ENCODE measurements at places on chromosomes 4 and X. TPM values are rescaled to one million over a fixed set of nuclear protein-coding genes. Genes with fewer than 3 reads are reported as not detected.

The ATOH1 gene
- total RNA-seq, result not detected

DNA sequence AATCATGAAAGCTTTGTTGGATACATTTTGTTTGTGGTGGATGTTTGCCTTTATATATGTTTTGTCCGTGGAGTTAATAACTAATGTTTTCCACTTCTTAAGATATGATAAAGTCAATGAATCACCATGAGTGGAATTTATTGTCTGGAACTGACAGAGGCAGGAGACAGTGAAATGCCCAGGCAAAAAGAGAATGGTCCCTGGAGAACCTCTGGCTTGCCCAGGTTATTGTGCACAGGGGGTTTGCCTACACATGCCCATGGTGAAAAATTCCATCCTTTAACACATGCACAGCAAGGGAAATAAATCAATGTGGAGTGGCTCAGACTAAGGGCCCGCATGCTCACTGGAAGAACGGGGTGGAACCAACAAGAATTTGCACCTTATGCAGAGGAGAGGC is 964.3 kb upstream of the GRIA3 start:
- DNase-seq, result no peak

The FAAH2 gene
- 0.30 TPM for total RNA-seq

DNA sequence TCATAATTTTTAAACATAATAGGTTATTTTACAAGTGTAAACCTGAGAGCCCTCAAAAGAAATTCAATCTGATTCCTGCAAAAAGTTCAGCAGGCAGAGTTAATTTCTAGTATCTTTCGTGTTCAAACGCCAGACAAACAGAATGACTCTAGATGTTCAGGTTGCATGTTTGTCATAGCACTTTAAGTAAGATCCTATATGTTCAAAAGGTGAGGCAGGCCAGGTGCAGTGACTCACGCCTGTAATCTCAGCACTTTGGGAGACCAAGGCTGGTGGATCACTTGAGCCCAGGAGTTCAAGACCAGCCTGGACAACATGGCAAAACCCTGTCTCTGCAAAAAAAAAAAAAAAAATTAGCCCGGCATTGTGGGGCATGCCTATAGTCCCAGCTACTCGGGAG is 1.1 kb upstream of the RASSF6 start:
- DNase-seq, result no peak

The REELD1 gene
- total RNA-seq, result not detected

GRCh38 chr4:85720735-85721134 is 245.8 kb downstream of the ARHGAP24 start:
- no peak for DNase-seq

The KIF4A gene
- total RNA-seq, result 5.9 TPM

All from osteocyte (in vitro differentiated cells).